Kidney (tissue), 22 donors: ENCODE measurements at places on chromosomes 2 and 18. TPM values are rescaled to one million over a fixed set of nuclear protein-coding genes. Genes with fewer than 3 reads are reported as not detected.

The WBP1 gene
- 150 TPM for polyA plus RNA-seq

DNA sequence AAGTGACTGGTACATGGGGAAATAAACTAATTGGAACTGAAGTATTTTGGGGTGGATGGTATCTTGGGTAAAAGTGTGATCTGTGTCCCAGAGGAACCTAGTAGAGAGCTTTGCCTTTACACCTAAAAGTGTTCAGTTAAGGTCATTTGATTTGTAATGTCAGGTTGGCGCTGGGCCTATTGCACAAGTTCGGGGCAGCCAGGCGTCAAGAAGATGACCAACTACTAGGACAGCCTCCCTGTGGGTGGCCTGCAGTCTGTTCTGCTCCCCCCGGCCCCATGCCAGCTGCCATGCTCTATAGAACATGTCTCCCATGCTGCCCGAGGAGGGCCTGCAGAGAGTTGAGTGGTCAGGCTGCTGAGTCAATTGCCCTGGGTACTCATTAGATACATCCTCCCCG is 10.1 kb downstream of the RRM2 start:
- no peak for DNase-seq

- no peak for DNase-seq
Measured at GRCh38 chr18:26635466-26635865, 87.1 kb upstream of the KCTD1 start.

- no peak for DNase-seq
Measured at GRCh38 chr2:128395196-128395595, 76.5 kb upstream of the HS6ST1 start.

DNA sequence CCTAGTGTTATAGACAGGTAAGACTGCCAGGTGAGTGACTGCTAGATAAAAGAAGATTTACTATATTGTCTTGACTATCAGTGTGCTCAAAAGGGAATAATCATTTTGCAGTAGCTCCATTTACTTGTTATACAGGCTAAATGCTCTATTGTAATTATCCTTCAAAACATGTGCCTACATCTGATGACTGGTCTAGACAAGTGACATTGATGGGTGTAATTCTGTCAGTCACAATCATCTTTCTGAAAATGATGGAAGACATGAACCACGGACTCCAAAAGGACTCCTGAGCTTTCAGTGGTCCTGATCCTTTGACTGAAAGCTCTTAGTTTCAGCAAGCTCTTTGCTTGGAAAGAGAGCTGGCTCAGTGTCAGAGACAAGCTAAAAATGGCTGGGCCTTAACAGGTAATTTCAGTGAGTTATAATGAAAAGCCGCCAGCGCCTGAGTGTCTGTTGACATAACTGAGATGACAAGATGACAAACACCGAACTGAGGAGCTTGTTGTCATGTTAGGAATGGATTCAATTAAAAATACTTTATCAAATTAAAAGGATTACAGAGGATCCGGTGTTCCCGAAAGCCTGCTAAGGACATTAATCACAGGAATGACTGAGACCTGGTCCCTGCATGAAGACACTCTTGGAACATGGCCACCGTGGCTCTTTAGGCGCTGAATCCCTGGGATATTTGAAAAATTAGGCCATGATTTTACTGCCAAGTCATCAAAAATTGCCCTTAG is 141.7 kb downstream of the CMPK2 start:
- no peak for DNase-seq

The LONRF2 gene
- polyA plus RNA-seq = 1.1 TPM

DNA sequence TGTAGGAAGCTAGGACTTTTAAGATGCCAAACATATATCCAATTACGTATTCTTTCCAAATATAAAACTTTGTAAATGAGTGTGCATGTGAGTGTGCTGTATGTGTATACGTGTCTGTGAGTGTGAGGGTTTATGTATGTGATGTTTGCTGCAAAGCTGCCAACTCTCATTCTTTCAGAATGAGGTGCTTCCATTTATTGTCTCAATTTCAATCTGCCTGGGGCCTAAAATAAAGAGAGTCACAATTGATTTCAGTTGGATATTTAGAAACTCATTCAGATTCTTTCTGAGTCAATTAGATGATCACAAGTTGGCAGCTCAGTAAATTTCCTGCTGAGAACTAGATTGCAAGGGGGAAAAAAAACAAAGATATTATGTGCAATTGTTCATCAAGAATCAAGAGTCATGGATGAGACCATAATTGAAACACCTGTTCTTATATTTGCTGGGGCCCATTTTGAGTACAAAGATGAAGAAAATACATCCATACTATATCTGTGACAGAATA is 621.2 kb upstream of the ACVR2A start:
- DNase-seq = no peak

The POTEI gene
- polyA plus RNA-seq = not detected

DNA sequence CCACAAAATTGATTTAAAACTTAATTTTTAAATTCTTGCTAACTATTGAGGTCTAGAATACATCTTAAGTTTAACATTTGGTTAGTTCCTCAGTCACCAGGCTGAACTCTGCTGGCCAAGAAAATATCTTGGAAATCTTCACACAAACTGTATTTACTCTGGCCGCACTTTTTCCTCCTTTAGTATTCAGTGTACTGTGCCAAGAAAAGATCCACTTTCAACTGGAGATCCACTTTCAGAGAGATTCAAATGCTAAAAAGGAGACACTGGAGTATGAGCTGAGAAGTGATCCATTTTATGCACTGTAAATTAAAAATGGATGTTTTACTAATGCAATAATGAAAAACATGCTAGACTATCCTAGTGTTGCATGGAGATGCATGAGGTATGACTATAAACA is 98.1 kb downstream of the ANTXR1 start:
- no peak for DNase-seq

DNA sequence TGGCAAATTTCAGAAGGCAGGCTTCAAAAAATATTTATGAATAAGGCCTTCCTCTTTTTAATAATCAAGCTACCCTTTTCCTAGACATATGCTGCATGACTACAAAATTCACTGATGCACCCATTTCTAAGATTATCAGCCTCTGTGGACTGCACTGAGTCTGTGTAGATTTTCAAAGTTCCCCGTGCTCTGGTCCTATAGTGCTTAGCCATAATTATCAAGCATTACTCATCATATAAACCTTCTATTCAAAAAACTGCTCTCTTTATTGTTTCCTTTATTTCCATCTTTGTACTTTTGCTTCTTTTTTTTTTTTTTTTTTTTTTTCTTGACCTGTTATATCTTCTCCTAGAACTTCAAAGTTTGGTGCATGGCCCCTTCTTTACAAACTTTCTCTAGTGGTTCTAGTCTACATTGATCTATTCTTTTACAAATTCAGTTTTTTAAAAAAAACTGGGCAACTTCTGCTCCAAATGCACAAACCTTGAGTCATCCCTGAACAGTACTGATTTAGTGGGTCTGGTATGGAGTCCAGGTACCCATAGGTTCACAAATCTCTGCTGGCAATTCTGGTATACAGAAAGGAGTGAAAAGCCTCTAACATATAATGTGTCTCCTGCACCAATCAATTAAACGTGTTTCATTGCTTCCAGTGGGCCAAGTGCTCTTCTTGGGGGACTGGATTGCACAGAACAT is 481.9 kb downstream of the NUP35 start:
- no peak for DNase-seq

- DNase-seq = no peak
Measured at GRCh38 chr2:14642499-14642898, 10.0 kb downstream of the LRATD1 start.

The ABCG8 gene
- polyA plus RNA-seq = 0.09 TPM

The PLGLB2 gene
- polyA plus RNA-seq = 1.3 TPM

The NEB gene
- 1.6 TPM for polyA plus RNA-seq

- no peak for DNase-seq
Measured at GRCh38 chr2:37833423-37833822, 91.7 kb upstream of the RMDN2 start.

The EVX2 gene
- polyA plus RNA-seq = not detected

The MC5R gene
- not detected for polyA plus RNA-seq

DNA sequence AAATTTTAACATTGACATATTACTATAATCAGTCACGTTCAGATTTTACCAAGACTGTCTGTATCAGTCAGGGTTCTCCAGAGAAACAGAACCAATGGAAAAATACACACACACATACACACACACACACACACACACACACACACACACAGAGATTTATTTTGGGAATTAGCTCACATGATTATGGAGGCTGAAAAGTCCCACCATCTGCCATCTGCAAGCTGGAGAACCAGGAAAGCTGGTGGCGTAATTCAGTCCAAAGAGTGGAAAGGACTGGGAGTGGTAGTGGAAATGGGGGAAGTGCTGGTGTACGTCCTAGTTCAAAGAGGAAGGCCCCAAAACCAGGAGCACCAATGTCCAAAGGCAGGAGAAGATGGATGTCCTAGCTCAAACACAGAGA is 166.4 kb downstream of the AKAIN1 start:
- no peak for DNase-seq

DNA sequence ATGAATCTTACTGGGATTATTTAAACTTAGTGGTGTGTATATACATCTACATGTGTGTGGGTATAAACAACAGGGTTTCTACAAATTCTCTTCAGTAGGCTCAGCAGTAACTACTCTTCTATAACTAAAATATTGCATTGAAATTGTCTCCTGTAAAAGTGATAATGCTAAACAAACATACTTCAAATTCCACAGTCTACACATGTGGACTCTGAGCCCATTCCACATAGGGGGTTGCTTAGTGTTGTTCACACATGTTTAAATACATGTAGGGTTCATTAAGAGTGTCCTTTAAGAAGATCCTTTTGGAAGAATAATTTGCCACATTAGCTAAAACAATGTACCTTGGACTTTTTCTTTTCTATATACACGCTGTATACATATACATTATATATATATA is 152.8 kb upstream of the VRK2 start:
- DNase-seq = no peak

DNA sequence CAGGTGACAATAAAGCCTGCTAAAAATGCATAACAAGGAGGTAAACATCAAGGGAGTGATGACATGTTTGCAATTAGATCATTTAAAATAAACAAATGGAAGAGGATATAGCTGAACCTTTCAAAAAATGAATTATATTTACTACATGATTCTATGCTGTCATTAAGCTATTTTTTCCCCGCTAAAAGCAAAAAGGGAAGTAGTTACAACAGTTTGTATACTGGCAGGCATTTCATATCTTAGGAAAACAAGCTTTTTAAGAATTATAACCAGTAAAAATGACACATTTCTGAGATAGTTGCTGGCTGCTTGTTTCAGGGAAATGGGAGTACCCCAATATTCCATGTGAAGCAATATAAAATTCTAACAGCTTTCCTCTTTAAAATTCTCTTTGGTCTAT is 89.1 kb upstream of the ITGB6 start:
- no peak for DNase-seq

DNA sequence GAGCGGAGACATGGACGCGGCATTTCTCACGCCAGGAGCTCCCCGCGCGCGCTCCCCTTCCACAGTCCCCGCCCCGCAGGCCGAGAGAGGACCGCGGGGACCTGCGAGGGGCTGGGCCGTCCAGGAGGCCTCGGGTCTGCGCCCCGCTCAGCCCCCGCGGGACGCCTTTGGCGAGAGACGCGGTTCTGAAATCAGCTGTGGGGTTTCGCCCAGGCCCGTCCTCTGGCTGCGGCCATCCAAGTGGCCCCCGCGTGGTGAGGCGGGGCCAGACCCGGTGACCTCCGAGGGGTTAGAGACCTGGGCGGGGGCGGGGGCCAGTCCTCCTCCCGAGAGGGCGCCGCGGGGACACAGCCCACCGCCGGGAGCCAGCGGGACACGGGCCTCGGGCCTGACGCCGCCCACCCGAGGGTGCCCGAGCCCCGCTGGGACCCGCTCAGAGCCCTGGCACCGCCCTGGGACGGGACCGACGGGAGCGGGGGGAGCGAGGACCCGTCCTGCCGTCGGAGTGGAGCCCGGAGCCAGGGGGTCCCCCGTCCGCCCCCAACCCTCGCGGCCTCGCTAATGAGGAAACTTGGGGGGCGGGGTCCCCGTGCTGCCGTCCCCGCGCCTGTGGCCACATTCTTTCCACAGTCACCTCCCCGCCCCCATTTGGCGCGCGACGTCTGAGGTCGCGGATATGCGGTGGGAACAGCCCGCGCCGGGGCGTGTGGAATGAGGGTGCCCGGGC is 6.1 kb upstream of the SALL3 start:
- DNase-seq = no peak

GRCh38 chr2:72106978-72107377 is 40.7 kb downstream of the CYP26B1 start:
- DNase-seq = no peak

GRCh38 chr2:232352511-232353091 is 25.9 kb upstream of the ALPP start:
- no peak for DNase-seq

The CCDC74B gene
- 6.4 TPM for polyA plus RNA-seq

The FER1L5 gene
- 0.15 TPM for polyA plus RNA-seq

The RAD51AP2 gene
- polyA plus RNA-seq = not detected

- peak; percentile 37 for DNase-seq
Measured at GRCh38 chr18:22084547-22084946, 84.8 kb upstream of the GATA6 start.

The BOLL gene
- not detected for polyA plus RNA-seq

DNA sequence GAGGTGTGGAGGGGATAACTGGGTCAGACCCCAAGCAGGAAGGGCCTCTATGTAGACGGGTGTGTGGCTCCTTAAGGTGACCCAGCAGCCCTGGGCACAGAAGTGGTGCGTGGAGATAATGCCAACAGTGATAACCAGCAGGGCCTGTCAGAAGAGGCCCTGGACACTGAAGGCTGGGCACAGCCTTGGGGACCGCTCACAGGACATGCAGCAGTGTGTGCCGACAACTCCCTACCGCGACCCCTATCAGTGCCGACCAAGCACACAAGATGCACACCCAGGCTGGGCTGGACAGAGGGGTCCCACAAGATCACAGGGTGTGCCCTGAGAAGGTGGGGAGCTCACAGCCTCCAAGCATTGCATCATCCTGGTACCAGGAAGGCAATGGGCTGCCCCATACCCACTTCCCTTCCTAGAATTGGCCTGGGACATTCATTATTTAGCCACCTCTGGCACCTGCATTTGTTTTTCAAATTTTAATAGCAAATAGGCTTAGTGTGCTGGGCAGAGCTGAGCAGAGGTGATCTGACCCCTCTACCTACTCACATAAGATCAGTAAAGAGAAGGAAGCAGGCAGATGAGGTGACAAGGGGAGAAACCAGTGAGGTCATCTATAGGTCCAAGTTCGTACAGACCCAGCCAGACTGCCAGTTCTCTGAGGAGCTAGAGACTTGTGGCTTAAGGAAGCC is 55.2 kb downstream of the BCL11A start:
- DNase-seq = no peak

GRCh38 chr18:56127322-56128099 is 510.9 kb downstream of the TXNL1 start:
- no peak for DNase-seq

GRCh38 chr2:217834057-217834620 is 168.7 kb downstream of the TNS1 start:
- DNase-seq = no peak

The IL36B gene
- polyA plus RNA-seq = not detected

The ACMSD gene
- polyA plus RNA-seq = 152 TPM

DNA sequence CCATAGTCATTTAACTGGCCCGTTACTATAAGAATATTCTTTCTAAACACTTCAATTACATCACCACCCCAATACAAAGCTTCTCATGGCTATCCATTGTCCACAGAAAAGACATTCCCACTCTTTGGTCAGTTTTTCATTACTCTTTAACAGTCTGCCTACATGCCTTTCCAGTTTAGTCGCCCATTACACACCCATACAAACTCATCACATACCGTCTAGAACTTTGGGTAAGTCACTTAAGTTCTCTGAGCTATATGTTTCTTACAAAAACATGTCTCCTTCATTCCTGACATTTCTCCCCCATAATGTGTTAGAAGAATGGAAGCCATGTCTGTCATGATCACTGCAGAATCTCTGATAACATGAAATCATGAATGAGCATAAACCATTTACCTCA is 108.2 kb upstream of the STK17B start:
- no peak for DNase-seq

The ADGRF3 gene
- 1.8 TPM for polyA plus RNA-seq

GRCh38 chr2:64114912-64115277 is 29.3 kb downstream of the PELI1 start:
- DNase-seq = no peak
